ENCODE measurements at places on chromosomes 2 and 18. TPM values are rescaled to one million over a fixed set of nuclear protein-coding genes. Genes with fewer than 3 reads are reported as not detected.

The PTH2R gene
- total RNA-seq = not detected

The EXOC6B gene
- 9.3 TPM for total RNA-seq

The GPAT2 gene
- 19.8 TPM for total RNA-seq

The RAB31 gene
- 0.99 TPM for total RNA-seq

The SMYD5 gene
- 41.1 TPM for total RNA-seq

The AOX1 gene
- 0.05 TPM for total RNA-seq

The MTIF2 gene
- total RNA-seq = 35.5 TPM

The DPP10 gene
- total RNA-seq = not detected

The IL36G gene
- not detected for total RNA-seq

The BIRC6 gene
- 108 TPM for total RNA-seq

The PIEZO2 gene
- total RNA-seq = not detected

The PREB gene
- 49.8 TPM for total RNA-seq
